ENCODE measurements at places on chromosomes 4 and X. TPM values are rescaled to one million over a fixed set of nuclear protein-coding genes. Genes with fewer than 3 reads are reported as not detected.

DNA sequence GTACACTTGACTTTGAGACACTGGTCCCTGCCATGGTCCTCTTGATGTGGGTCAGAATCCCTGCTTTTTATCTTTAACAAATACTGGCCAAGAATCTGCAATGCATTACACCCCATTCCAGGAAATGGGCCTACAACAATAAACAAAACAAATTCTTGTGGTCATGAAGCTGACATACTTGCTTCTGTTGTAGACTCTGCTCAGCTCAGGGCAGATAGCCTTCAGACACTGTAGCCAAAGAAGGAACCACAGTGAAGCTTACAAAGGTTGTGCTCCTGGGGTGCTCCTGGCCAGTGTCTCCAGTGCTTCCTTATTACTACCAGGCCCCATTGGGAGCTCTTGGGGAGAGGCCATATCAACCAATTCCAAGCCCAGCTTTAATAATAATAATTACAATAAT lies 21.8 kb downstream of the KIAA1210 start:
- no peak for DNase-seq

DNA sequence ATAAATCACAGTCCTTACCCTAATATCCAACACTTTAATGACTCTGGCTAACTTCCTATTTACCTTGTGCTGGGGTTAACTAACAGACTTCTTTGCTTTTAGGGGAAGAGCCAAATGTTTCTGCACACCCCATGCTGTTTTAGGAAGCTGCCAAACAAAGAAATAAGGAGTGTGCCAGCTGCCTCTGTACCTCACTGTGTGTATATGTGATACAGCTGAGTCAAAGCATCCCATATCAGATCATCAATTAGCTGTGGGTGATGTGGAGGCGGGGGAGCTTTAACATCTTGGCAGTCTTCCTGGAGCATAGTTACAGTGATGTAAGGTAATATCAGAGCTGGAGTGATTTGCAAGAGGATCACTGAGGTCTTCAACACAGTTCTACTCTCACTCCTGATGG lies 95.4 kb downstream of the COL25A1 start:
- no peak for DNase-seq

- DNase-seq, result no peak
These were observed 161.2 kb upstream of the AGTR2 start for GRCh38 chrX:116009346-116009745.

NXF2 gene
- total RNA-seq, result not detected

GRCh38 chr4:34972189-34972588 lies 1272.1 kb downstream of the ARAP2 start:
- no peak for DNase-seq

DNA sequence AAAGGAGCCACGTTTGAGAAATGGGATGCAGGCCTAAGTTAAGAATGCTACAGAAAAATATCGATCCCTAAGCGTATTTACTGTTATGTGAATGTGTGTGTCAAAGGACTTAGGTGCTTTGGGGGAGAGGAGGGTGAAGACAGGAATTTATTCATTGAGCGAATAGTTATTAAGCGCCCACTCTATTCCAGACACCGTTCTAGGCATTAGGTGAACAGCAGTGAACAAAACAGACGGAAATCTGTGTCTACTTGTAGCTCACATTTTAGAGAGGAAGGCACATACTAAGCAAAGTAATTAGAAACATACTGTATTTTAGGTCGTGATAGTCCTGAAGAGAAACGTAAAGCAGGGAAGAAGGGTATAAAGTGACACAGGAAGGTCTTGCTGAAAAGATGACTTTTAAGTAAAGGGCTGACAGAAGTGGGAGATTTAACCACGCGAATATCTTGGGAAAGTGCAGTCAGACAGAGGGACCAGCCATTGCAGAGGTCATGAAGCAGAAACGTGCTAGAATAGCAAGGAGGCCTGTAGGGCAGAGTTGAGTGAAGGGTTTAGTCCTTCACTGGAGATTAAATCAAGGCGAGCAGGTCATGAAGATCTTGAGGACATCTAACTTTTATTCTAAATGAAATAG lies 541 bp downstream of the AIMP1 start:
- peak; percentile 64 for DNase-seq

- peak; percentile 54 for DNase-seq
These were observed 2.7 kb downstream of the SLC39A8 start for GRCh38 chr4:102342404-102343074.

GRCh38 chr4:22414833-22415232 lies 101.0 kb downstream of the ADGRA3 start:
- DNase-seq, result peak; percentile 38

All from activated CD4-positive, alpha-beta T cell treated with anti-CD3 and anti-CD28 coated beads, Interleukin-2, amount 10 ng/mL, durations not matched to agents 24 days and 14 days (primary cell).